ENCODE measurements at places on chromosomes 12 and 14.

GRCh38 chr12:79252358-79253075 lies 387.9 kb downstream of the SYT1 start:
- DNase-seq, result no peak

DNA sequence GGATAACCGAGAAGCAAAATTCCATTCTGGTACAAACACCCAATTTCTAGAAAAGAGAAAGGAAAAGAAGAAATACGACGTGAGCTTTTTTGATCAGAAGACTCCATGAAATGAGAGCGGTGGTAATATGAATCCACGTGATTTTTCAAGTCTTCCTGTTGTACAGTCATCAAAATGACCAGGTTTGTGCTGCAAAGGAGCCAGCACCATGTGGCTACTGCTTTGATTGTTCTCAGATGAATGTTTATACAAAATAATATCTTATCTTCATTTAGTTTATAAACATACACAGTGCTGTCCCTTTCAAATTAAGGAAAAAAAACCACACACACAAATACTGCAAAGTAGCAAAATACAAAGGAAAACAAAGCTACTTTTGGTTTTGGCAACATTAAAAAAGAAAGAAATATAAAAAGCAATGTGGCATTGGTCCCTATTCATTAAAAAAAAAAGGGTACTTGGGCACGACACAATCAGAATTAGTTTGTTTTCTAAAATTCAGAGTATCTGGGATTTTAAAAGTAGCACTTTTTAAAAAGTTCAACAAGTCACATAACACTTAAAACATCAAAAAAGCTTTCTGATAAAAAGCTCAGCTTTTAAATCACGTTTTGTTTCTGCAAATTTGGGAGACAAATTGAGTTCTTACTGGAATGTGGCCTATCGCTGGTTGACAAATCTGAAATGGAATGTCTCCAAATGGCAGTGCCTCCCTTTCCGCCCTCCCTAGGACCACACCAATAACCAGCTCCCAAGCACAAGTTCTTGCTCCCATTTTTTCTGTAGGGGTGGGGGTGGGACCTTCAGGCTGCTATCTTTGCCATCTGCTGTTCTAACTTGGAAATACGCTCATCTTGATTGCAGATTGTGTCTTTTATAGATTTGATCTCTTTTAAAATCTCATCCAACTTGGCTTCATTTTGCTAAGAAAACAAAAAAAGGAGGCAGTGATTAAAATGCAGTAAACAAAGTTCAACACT lies 13.2 kb upstream of the SELPLG start:
- DNase-seq, result no peak

- no peak for DNase-seq
These were observed 27.5 kb downstream of the SLC25A29 start for GRCh38 chr14:100278702-100279101.

GRCh38 chr12:106136263-106136662 lies 2.5 kb downstream of the NUAK1 start:
- peak; percentile 97 for DNase-seq

DNA sequence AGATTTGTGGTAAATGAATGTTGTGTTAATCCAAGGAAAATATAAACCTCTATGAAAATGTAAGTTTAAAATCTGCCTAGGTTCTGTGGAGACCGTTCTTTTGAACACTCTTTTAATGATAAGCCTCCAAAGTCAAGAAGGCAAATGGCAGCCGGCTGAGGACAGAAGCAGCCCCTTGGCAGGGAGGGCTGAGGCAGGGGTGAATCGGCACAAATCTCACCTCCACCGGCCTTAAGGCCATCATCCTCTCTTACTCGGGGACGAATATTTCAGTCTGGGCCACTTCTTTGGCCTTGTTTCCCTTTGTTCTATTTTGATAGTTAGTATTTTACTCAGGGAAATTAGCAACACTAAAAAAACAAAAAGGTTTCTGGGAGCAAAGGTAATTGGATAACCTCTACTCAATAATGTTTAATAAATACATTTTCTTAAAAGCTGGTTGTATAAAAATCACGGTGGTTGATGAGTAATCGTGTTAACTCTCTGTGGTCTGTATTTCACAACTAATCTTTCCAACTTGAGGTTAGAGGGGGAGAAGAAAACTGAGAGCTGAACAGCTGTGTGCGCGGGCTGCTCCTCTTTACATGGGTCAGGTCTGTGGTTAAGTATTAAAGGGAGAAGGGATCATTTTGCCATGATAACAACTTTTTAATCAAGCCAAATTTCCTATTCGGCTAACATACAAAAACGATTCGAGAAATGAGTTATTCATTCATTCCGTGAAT lies 18.6 kb downstream of the LGMN start:
- DNase-seq, result no peak

DNA sequence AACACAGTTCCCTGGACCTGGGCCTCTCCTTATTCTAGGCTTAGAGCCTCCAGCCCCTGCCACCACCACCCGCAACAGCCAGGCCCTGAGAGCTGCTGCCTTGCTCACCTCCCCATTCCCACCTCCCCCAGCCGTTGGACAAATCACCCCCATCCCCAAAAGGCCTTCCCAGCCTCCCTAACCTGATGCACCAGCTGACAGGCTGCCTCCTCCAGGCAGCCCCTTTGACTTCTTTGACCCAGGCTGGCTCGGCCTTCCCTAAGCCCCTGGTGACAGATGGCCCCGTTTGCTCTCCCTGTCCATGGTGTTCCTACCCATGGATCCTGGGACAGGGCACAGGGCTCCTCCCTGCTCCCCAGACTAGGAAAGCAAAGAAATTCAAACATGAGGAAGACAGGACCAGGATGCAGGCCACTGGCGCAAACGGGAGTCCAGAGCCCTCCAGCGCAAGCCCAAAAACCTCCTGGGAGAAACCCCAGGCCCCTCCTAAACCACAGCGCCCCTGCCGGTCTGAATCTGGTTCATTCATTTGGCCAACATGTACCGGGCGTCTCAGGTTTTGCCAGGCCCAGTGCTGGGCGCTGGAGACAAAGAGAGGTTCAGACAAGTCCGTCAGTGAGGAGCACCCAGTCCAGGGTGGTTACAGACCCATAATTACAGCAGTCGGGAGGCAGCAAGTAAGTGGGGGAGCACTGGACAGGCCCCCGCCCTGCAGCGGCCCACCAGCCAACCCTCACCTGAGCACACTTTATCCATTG lies 2.4 kb downstream of the AKT1 start:
- DNase-seq, result no peak

GRCh38 chr12:68138480-68138879 lies 21.1 kb downstream of the IFNG start:
- no peak for DNase-seq

- no peak for DNase-seq
These were observed 28.9 kb downstream of the DEGS2 start for GRCh38 chr14:100130521-100130920.

DNA sequence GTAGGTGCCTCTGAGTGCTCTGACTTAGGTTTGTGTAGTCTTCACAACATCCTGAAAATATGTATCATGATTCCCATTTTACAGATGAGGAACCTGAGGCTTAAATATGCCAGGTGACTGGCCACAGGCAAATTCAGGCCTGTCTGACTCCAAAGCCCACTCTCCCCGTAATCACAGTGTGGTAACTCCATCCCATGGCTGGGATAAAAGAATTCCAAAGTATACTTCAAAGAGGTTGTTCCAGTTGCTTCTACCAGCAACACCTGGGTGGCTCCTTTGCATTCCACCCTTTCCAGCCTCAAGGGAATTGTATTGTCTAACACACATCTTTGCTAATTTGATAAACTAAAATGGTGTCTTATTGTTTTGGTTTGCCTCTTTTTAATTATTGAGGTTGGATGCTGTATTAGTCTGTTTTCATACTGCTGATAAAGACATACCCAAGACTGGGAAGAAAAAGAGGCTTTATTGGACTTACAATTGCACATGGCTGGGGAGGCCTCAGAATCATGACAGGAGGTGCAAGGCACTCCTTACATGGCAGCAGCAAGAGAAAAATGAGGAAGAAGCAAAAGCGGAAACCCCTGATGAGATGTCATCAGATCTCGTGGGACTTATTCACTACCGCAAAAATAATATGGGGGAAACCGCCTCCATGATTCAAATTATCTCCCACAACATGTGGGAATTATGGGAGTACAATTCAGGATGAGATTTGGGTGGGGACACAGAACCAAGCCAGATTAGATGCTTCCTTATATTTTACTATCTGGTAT lies 9.9 kb upstream of the CHST11 start:
- DNase-seq, result no peak

DNA sequence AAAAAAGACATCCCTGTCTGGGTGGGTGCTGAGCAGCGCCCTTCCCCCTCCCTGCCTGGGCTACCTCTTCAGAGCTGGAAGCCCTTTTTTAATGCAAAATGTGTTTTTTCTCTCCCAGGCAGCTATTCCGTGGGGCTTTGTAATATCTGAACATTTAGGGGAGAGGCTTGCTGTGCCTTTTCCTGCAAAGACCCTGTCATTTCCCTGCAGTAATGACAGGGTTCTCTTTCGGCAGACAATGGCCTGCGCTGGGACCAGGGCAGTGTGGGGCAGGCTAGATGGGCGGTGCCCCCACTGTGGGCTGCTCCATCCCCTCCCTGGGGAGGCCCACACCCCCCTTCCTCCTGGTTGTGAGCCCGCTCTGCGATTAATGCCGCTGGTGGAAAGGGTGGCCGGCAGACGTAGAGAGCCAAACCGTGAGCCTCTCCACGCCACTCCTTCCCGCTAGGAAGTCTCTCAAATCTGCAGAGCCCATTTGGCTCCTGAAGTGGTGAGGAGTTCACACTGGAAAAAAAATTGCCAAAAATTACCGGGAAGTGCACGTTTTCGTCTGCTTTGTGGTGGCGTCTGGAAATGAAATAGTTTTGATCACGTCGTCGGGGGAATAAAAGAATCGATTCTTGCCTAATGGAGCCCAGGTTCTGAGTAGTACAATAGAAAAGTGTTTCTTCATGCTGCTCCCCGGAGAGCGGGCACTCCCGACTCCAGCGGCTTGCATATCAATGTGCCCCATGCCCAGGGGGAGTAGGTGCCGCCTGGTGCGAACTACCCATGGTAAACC lies 31.5 kb downstream of the KIF26A start:
- DNase-seq, result no peak

GRCh38 chr12:115636546-115636945 lies 640.9 kb downstream of the MED13L start:
- DNase-seq, result no peak

GRCh38 chr12:21476949-21477348 lies 24.5 kb downstream of the RECQL start:
- no peak for DNase-seq

- no peak for DNase-seq
These were observed 31.4 kb upstream of the C14orf180 start for GRCh38 chr14:104547998-104548700.

- DNase-seq, result no peak
These were observed 98.8 kb upstream of the LMNTD1 start for GRCh38 chr12:25651931-25652330.

DNA sequence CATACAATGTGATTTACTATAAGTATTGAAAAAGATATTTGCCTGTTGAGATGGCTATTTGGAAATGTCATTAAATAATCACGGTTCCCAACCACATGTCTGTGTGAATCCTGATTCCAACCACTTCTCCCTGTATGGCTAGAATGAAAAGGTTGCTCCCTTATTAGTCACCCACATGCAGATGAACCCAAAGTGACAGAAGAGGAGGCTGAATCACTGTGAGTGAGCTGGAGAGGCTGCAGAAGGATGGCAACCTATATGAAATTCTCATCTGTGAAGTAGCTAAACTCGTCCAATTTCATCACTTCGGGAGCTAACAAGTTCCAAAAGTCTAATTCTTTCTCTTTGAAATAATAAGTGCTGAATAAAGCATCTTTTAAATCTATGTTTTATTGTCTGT lies 300.5 kb downstream of the PRKD1 start:
- no peak for DNase-seq

GRCh38 chr12:118259079-118259478 lies 113.6 kb downstream of the TAOK3 start:
- DNase-seq, result no peak

GRCh38 chr14:22428700-22429291 lies 160.2 kb downstream of the DAD1 start:
- DNase-seq, result no peak

DNA sequence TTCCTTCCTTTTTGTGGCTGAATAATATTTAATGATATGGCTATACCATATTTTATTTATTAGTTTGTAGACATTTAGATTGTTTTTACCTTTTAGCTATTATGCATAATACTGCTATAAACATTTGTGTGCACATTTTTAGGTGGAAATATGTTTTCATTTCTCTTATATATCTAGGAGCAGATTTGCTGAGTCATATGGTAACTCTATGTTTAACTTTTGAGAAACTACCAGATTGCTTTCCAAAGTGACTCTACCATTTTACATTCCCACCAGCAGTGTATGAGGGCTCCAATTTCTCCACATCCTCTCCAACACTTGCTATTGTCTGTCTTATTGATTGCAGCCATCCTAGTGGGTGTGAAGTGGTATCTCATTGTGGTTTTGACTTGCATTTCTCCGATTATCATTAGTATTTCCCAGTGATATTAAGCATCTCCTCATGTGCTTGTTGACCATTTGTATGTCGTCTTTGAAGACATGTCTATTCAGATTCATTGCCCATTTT lies 160.2 kb downstream of the KICS2 start:
- DNase-seq, result no peak

- no peak for DNase-seq
These were observed 163.1 kb downstream of the CALM1 start for GRCh38 chr14:90559811-90560492.

DNA sequence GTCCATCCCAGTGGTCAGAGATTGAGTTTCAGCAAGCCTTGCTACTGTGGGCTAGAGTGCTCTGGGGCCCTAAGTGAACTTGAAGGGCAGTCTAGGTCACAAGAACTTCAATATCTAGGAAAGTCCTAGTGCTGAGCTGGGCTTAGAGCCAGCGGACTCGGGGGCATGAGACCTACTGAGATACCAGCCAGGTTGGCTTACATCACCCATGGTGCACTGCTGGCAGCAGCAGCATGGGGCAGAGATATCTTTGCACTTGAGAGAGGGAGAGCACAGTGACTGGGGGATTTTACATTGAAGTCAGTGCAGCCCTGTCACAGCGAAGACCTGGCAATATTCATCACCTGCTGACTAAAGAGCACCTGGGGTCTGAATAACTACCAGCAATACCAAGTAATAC lies 158.3 kb upstream of the PRKD1 start:
- DNase-seq, result no peak

DNA sequence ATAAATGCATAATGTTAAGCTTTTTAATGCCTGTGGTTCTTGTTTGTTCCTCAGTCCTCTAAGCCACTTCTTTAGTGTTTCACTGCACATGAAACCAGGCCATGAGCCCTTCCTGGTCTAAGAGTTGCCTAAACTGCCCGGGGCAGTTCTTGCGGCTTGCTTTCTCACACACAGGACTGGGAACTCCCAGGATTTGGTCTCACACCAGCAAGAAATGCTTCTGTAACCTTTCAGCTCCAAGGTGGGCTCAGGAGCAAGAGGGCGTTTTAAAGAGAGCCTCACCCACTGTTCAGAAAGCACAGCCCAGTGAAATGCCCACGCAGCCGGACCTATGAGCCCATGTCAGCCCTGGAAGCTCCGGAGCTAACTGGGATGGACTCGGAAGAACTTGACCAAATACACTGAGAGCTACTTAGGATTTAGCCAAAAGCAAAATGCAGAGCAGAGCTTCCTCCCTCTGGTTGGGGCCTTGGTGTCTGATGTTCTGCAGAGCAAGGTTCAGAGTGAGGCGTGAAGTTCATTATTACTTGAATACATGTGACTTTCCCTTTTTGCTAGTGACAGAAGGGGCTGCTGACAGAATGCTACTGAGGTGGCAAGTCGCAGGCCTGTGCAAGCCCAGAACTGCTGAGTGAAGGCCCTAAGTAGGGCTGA lies 23.4 kb downstream of the SLC25A29 start:
- no peak for DNase-seq

GRCh38 chr12:45216983-45217485 lies 1.1 kb downstream of the ANO6 start:
- no peak for DNase-seq

All from omental fat pad (tissue), 4 donors.